Immature natural killer cell (primary cell): ENCODE measurements at places on chromosomes 4 and X.

GRCh38 chr4:43251841-43252240, 359.3 kb downstream of the GRXCR1 start:
- no peak for DNase-seq

GRCh38 chrX:101550362-101550750, at the start of gene ARMCX1:
ARMCX1 (plus strand) TSS chrX:101550547; CDS start chrX:101552931, 2,384 bp downstream.
- no peak for DNase-seq

DNA sequence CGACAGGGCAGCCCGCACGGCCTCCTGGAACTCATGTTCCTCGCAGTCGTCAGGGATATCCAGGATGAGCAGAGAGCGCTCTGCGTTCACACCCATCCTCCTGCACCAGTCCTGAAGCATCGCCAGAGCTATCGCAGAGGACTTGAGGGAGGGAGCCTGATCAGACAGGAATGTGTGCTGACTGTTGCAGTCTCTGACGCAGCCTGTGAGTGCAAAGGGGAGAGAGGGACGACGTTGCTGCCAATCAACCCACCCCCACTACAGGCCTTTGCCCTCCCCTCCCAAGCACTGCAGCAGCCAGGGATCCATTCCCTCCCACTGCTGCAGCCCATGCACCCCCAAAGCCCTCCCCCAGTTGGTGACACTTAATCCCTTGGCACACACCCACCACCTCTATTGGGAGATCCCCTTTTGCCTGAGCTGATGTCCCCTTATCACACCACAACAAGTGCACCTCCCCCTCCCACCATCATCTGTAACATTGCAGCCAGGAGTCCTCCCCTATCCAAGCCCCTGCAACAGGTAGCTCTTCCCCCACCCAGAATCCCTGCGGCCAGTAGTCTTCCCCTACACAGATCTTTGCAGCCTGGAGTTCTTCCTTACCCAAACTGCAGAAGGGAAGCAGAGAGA, 897 bp downstream of the PNMA6F start:
- DNase-seq, result no peak

- DNase-seq, result no peak
Measured at GRCh38 chrX:10531927-10532326, 88.5 kb downstream of the MID1 start.

GRCh38 chrX:108511721-108512120, 72.1 kb downstream of the COL4A5 start:
- DNase-seq, result no peak

GRCh38 chrX:57596516-57596915, 4.7 kb downstream of the ZXDB start:
- no peak for DNase-seq

DNA sequence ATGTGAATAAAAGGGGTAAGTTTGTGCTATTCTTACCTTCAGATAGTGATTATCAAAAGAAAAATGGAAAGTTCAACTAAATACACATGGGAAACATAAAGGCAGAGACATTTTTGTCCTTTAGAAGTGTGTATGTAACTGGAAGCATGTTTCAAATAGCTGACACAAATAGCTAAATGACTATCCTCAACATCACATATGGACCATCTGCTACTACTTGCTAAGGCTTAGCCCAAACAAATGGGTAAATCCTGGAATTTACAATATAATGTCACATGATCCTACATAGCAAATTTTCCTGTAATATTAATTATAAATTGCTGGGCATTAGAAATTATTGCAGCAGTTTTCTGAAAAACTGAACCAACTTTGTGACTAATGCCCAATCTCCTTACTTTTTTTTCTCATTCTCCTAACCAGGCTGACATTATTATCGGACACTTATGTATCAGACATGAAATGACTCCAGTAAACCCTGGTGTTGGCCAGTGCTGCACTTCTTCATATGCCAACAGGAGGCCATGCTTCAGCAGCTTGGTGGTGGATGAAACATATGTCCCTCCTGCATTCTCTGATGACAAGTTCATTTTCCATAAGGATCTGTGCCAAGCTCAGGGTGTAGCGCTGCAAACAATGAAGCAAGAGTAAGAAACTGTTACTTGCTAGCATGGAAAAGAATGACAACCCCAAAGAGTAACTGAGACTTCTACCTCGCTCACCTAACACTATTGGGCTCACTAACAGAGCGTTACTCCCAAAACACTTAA, 16.1 kb downstream of the AFP start:
- DNase-seq, result no peak

- no peak for DNase-seq
Measured at GRCh38 chrX:41457613-41458192, 10.6 kb downstream of the NYX start.

DNA sequence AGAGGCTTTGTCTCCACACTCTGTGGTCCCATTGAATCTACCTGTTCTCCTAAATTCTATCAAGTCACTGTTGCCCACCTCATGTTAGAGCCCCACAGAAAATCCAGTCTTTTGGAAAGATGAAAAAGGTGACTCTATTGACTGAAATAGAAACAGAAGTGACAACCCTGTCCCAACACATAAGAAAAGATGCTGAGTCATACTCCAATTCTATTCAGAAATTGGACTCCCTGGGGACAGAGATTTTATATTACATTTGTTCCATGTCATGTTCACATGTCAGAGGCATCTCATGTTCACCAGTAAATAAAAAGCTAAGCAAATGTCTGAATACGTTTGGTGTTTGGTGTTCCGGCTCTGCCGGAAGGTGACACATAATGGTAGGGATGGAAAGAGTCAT, 2.9 kb upstream of the GRPR start:
- DNase-seq, result no peak

- no peak for DNase-seq
Measured at GRCh38 chr4:146370841-146371240, 150.9 kb downstream of the SLC10A7 start.

GRCh38 chr4:155442267-155443105, 65.7 kb upstream of the MAP9 start:
- DNase-seq, result peak; percentile 37

DNA sequence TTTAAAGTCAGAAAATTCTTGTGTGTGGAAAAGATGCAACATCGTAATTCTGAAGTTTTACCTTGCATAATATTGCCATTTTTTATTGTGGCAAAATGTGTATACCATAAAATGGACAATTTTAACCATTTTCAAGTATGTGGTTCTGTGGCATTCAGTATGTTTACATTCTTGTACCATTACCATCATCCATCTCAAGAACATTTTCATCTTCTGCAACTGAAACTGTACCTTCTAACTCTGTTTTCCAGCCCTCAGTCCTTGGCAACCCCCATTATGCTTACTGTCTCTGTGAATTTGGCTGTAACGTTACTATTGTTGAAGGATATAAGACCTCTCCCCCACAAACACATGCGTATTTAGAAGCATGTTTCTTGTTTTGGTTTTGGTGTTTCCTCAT, 123.2 kb downstream of the BMPR1B start:
- DNase-seq, result no peak

- no peak for DNase-seq
Measured at GRCh38 chr4:98542011-98542410, 116.4 kb downstream of the TSPAN5 start.

- no peak for DNase-seq
Measured at GRCh38 chrX:103697687-103698086, 11.2 kb upstream of the MORF4L2 start.

DNA sequence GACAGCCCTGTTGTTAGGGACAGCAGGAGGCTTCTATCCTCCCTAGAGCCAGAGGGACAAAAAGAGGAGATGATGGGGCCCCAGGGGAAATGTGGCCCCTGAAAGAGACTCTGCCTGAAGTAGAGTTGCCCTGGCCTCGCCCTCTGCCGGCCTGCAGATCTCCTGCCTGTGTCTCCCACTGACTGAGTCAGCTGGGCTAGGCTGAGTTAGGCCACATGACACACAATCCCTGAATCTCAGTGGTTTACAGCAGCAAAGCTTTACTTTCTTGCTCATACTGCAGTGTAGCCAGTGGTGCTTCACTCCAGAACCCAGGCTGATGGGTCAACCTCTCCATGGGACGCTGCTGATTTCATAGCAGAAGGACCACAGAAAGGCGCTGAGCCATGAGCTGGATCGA, 23.5 kb downstream of the DRD5 start:
- DNase-seq, result no peak

- DNase-seq, result no peak
Measured at GRCh38 chr4:16413814-16414555, 187.7 kb upstream of the TAPT1 start.

DNA sequence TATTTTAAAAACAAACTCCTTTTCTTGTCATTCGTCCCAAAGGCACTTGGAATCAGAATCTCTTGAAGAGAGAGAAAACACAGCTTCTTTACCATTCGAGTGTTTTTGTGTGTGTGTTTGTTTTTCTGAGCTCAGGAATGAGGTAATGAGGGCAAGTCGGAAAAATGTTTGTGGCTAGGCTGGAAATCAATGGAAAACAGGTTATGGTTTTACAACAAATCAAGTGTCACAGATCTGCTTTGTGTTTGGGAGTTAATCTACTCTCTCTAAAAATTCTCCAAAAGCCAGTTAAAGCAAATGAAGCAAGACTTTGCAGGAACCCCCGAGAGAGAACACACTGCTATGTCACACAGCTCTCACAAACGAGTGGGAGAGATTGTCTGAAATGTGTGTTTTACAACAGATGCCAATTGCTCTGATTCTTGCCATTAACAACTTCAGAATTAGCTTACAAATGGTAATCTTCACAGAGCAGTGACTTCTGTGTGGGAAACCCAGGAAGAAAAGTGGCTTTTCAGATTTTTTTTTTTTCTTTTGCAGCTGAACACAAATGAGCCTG, 264.1 kb downstream of the CBLL2 start:
- no peak for DNase-seq

- no peak for DNase-seq
Measured at GRCh38 chr4:121030131-121030530, 42.2 kb downstream of the NDNF start.

- no peak for DNase-seq
Measured at GRCh38 chrX:17860811-17861488, at the start of gene RAI2. RAI2 (minus strand) TSS chrX:17861298; CDS start chrX:17802010, 59,288 bp downstream.

DNA sequence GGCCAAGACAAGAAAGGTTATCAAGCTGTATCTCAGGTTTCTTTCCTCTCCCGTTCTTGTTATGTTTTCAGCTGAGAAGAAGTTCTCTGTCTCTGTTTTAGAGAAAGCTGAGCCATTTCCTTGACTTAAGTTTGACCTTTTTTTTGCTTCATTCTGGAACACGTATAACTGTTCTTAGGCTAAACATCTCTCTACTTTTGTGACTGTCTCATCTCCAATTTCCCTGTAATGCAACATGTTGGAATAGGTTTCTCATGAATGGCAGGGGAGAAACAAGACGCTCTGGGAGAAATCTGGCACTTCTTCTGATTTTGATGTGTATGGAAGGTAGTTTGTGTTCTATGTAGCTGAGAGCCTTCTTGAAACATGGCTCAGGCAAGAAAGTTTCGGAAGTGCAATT, 36.2 kb upstream of the SFRP2 start:
- DNase-seq, result no peak

DNA sequence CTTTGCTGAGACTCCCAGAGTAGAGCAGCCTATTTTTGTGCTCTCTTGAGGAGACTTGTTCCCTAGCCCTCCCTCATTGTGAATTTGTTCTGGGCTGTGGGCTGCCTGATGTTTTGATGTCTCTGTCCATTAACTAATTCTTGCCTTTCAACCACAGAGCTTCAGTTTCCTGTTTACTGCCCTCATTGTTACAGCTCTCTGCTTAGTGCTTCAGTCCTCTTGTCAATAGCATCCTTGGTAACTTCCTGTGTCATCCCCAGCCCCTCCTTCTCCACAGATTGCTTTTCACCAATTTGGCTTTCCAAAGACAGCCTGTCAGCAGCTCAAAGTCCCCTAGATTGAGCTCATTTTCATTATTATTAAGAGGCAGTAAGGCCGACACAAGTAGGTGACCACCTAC, 69.9 kb downstream of the COX7B2 start:
- peak; percentile 46 for DNase-seq
